ENCODE measurements at places on chromosomes 2 and 18.

- no peak for DNase-seq
Observed at GRCh38 chr2:64260817-64261216, 116.6 kb upstream of the PELI1 start.

GRCh38 chr2:31168291-31168690, 30.1 kb upstream of the GALNT14 start:
- no peak for DNase-seq

DNA sequence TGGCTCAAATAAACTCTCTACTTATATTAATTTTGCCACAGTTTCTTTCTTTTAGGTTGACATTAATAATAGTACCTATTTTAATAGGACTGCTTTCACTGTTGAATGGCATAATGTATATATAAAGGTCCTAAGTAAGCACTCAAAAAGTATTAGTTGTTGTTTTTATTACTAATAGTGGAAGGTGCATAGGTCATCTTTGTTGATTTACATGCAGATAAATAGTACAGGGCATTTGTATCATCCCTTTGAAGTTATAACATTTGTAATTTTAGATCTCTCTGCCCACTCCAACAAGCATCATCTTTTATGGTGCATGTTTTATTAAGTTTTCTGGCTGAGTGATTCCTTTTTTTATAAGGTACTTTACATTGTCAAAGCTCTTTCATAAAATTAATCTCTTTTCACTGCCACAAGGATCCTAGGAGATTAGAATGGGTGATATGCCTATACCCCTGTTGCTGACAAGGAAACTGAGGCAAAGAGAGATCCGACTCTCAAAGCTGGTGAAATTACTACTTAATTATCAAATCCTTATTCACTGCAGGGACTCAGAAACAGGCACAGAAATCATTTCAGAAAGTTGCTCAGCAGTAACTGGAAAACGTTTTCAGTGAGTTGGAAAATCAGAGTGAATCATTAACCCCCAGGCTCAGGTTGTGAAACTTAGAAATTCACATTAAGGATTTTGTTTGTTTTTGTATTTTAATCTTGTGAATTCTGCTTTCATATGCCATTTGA, 299.6 kb downstream of the AGPS start:
- DNase-seq: no peak

- no peak for DNase-seq
Observed at GRCh38 chr18:58605027-58606020, 23.6 kb downstream of the ALPK2 start.

GRCh38 chr2:14513903-14514302, 118.6 kb upstream of the LRATD1 start:
- DNase-seq: no peak

DNA sequence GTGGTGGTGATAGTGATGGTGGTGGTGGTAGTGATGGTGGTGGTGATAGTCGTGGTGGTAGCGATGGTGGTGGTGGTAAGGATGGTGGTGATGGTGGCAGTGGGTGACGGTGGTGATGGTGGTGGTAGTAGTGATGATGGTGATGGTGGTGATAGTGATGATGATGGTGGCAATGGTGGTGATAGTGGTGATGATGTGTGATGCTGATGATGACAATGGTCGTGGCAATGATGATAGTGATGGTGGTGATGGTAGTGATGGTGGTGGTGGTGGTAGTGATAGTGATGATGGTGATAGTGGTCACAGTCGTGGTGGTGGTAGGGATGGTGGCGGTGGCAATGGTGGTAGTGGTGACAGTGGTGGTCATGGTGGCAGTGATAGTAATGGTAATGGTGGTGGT, 243.9 kb upstream of the RAB6C start:
- DNase-seq: no peak

GRCh38 chr2:65957886-65958285, 477.0 kb upstream of the MEIS1 start:
- no peak for DNase-seq
